NCI-H1417 (cell line): ENCODE measurements at places on chromosomes 16 and 17.

DNA sequence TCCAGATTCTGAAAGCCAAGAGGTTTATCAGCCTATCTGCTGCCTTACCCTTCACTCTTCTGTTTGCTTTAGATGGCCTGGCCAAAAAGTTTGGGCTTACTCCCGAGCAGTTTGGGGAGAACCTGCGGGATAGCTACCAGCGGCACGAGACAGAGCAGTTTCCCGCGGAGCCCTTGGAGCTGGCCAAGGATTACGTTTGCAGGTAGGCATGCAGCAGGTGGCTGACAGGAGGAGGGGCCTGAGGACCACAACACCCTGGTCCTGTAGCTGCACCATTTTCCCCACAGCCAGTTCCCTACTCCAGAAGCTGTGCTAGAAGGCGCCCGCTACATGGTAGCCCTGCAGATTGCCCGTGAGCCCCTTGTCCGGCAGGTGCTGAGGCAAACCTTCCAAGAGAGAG lies 20.6 kb downstream of the SUPT6H start:
- DNase-seq, result no peak

DNA sequence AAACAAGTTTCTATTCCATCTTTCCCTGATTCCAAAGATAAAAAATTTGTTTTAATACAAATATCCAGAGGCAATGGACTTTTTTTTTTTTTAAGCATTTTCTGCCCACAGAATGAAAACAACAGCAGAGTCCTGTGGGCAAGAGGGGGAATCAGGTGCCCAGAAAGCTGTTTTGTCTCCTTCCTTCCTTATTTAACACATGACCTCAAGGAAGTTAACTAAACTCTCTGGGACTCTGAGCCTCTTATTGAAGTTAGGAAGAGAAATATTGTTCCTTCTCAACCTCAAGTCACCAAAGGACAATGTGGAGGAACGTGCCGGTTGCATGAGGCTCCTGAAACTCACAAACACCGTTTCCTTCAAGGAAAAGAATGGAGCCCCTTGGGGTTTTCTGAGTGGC lies 34.9 kb downstream of the LITAF start:
- DNase-seq, result no peak

DNA sequence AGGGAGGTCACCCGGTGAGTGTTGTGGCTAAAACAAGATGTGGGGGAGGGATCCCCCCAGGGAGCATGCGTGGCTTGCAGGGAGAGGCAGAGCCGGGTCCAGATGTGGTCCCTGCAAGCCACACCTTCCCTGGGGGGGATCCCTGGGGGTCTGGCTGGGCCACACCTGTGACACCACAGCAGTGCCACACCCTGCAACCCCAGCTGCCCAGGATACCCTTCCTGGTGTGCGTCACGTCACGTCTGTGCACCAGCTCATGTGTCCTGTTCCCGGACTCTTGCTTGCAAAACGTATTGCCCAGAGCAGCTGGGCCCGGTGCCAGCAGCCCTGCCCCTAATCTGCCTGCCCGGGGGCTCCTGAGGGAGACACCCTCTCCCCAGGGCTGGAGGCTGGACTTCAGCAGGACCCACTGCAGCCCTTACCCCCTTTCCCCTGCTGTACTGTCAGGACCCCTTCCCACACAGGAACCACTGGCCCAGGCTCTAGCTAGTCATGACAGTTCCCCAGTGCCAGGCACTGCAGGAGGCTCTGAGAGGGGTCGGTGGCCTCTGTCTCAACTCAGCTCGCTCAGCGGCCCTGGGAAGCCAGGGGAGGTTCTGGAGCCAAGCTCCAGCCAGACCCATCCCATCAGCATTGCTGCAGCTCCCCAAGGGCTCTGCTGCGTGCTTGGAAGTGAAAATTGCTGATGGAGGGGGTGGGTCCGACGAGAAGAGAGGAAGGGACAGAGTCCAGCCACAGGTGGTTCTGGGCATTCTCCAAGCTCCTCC lies 25.8 kb upstream of the ACSF3 start:
- no peak for DNase-seq

- no peak for DNase-seq
Measured at GRCh38 chr17:9811086-9811485, 10.8 kb downstream of the GSG1L2 start.

- DNase-seq, result no peak
Measured at GRCh38 chr17:75265614-75266315, 4.1 kb downstream of the MRPS7 start.

GRCh38 chr17:61459939-61460718 lies 7.9 kb downstream of the TBX4 start:
- DNase-seq, result no peak

- no peak for DNase-seq
Measured at GRCh38 chr16:29680180-29680598, 1.2 kb downstream of the QPRT start.

DNA sequence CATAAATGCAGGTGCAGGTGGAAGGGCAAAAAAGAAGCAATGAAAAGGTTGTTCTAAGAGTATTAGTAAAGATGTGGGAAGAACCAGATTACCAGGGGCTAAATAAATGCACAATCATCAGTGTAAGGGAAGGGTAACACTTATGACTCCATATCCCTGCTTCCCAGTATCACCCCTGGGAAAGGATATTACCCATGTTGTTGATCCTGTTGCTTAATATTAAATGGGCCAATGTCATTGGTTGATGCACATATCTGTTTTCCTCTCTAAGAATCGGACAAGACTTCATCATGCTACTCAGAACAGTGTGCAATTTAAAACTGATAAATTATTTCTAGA lies 34.7 kb upstream of the ABCA6 start:
- no peak for DNase-seq

- DNase-seq, result peak; percentile 41
Measured at GRCh38 chr17:31803494-31804213, 55.4 kb downstream of the COPRS start.

GRCh38 chr17:79812353-79813258 lies 15.7 kb upstream of the CBX8 start:
- peak; percentile 72 for DNase-seq
